IMR-90 (cell line): ENCODE measurements at places on chromosomes 7 and 10. TPM values are rescaled to one million over a fixed set of nuclear protein-coding genes. Genes with fewer than 3 reads are reported as not detected.

The GDF10 gene
- polyA plus RNA-seq: 0.26 and 0.34 TPM in 2 replicates

The NODAL gene
- not detected in 2 replicates for polyA plus RNA-seq

The UNCX gene
- polyA plus RNA-seq: not detected in 2 replicates

The STK17A gene
- polyA plus RNA-seq: 30.6 and 40.5 TPM in 2 replicates

The TAS2R41 gene
- not detected in 2 replicates for polyA plus RNA-seq

The FLNC gene
- polyA plus RNA-seq: 154 and 167 TPM in 2 replicates

The PSD gene
- 4.4 and 5.8 TPM in 2 replicates for polyA plus RNA-seq

The DGKB gene
- not detected in 2 replicates for polyA plus RNA-seq

The ZNF727 gene
- polyA plus RNA-seq: not detected in 2 replicates

The KEL gene
- polyA plus RNA-seq: 0.03 and 0.07 TPM in 2 replicates

The NXPH1 gene
- not detected in 2 replicates for polyA plus RNA-seq

The DGKI gene
- 3.8 and 3.9 TPM in 2 replicates for polyA plus RNA-seq

The AKR1C8 gene
- polyA plus RNA-seq: not detected in 2 replicates

DNA sequence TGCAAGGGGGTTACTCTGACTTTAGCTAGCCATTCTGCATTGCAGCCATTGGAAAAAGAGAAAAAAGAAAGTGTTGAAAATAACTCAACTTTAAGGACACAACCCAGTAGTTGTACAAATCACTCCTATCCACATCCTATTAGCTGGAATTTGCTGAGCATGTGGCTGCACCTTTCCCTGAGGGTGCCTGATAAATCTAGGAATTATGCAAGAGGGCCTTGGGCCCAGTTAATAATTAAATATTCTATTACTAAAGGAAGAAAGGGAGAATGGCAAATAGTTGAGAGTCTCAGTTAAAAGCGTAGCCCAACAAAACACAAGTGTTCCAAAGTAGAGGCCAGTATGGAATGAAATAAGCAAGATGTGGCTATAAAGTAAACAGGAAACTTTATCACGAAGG, 200.9 kb upstream of the CNTNAP2 start:
- DNase-seq: no peak

- DNase-seq: peak; percentile 55
Measured at GRCh38 chr7:79828866-79829265, 305.8 kb upstream of the GNAI1 start.

DNA sequence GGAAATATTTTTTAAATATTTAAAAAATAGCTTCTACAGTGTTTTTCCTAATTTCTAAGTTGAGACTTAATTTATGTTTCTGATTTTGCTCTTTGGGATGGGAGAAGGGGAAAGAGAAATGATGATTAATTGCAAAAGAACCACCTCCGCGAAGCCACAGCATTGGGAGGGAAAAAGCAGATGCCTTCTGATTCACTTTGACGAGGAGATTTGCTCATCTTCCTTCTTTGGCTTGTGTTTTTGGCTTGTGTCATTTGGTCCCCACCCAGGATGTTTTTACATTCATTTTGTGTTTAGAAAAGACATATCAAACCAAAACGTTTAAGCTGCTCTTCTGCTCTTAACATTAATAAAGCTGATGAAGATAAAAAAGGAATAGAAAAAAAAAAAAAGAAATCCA, 121.7 kb downstream of the MACC1 start:
- no peak for DNase-seq

- peak; percentile 78 for DNase-seq
Measured at GRCh38 chr10:68202960-68203353, 29.0 kb downstream of the ATOH7 start.

- DNase-seq: no peak
Measured at GRCh38 chr7:117835016-117835664, 38.1 kb downstream of the CTTNBP2 start.

- no peak for DNase-seq
Measured at GRCh38 chr7:105648561-105649401, 67.5 kb upstream of the EFCAB10 start.

DNA sequence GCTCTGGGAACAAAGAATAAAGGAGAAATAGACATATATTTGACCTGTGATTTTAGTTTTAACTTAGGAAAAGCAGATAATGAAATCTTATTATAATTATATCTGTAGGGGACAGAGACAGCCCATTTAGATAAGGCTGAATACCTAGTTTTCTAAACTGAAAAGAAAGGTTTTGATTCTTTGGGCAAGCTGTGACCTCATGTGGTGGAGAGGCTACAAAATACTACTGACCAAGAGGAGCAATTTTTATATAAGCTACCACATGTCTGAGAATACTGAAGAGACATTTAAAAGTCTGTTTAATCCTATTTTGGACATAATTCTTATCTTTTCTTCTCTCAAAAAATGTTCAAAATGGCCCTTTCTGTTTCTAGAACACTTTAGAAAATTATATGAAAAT, 271.0 kb downstream of the MTERF1 start:
- DNase-seq: no peak

GRCh38 chr7:142362349-142362748, 104.5 kb upstream of the PRSS58 start:
- DNase-seq: no peak

GRCh38 chr7:37448011-37448635, 541 bp downstream of the ELMO1 start:
- DNase-seq: no peak

DNA sequence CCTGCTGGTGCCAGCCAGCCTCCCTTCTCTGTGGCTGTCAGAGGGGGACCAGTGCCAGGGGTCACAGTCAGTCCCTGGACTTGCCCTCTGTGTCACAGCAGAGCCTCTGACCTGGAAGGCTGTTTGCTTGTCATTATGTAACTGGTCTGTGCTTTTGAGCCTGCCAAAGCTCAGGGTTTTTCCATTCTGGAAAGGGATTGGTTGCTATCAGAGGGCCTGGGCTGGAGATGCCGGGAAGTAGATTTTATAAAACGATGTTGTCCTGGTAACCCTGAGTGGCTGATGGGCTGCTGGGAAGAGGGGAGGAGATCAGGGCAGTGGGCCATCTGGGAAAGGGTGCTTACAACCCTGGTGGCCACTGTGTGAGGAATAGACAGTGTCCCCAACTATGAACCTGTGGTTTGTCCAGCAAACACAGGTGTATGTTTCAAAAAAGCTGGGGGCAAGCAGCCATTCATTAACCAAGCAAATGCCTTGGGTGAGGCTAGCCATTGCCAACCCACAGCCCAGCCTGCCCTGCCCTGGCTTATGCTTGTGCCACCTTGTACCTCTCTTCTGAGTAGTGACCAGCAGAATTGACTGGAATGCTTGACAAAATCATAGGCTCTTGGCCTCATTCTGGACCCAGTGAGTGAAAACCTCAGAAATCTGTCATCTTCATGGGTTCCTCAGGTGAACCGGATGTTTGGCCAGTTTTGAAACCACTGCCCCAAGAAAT, 21.6 kb downstream of the SFTPD start:
- no peak for DNase-seq

DNA sequence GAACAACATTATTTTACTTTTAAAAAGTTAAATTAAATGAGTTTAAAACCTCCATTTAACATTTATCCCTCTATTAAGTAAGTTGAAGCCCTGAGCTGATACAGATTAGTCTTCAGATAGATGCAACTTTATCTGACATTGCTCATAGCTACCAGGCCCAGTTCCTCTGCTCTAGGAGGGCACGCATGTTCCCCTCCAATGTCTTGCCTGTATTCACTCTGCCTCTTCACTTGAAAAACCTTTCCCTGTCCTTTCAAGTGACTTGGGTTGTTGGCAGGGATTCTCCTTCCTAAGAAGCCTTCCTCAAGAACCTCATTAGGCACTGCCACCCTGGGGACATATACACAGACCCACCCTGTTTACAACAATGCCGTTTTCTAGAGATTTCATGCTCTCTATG, 270.4 kb downstream of the RELN start:
- DNase-seq: no peak

GRCh38 chr7:14579971-14580370, 322.6 kb downstream of the DGKB start:
- DNase-seq: no peak

- DNase-seq: peak; percentile 67
Measured at GRCh38 chr10:68796605-68797004, 30.7 kb upstream of the STOX1 start.

DNA sequence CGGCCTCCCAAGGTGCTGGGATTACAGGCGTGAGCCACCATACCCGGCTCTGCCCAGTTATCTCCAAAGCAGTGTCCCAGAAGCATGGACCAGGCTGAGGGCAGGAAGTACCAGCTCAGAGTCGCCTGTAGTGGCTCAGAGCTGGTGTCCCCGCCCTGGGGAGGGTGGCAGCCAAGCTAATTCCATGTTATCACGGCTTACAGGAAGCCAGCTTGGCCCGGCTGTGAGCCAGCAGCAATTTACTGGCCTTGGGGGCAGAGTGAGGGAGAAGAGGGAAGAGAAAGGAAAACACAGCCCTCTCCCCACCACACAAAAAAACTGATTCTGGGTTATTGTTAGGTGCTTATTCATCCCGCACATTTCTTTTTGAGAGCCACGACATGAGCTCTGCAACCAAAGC, 88.1 kb downstream of the HIP1 start:
- DNase-seq: no peak

DNA sequence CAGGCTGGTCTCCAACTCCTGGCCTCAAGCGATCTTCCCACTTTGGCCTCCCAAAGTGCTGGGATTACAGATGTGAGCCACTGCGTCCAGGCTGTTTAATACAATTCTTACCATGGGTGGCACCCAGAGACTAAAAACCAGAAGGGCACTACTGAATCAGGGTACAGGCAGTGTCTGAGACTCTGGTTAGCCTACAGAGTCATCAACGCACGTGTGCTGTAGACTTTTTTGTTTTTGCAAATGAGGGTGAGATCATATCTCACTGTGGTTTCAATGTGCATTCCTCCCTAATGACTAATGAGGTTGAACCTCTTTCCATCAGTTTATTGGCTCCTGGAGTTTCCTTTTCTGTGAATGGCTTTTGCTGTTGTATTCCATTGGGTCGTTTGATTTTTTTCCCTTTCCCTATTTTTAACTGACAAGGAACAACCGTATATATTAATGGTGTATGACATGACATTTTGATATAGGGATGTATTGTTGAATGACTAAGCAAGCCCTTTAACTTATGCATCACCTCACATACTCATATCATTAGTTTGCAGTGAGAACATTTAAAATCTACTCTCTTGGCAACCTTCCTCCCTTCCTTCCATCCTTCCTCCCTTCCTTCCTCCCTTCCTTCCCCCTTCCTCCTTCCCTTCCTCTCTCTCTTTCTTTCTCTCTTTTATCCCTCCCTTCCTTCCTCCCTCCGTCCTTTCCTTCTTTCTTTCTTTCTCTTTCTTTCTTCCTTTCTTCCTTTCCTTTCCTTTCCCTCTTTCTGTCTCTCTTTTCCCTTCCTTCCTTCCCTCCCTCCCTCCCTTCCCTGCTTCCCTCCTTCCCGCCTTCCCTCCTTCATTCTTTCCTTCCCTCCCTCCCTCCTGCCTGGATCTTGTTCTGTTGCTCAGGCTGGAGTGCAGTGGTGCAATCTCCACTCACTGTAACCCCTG, 9.3 kb upstream of the TMEM270 start:
- peak; percentile 99 for DNase-seq

DNA sequence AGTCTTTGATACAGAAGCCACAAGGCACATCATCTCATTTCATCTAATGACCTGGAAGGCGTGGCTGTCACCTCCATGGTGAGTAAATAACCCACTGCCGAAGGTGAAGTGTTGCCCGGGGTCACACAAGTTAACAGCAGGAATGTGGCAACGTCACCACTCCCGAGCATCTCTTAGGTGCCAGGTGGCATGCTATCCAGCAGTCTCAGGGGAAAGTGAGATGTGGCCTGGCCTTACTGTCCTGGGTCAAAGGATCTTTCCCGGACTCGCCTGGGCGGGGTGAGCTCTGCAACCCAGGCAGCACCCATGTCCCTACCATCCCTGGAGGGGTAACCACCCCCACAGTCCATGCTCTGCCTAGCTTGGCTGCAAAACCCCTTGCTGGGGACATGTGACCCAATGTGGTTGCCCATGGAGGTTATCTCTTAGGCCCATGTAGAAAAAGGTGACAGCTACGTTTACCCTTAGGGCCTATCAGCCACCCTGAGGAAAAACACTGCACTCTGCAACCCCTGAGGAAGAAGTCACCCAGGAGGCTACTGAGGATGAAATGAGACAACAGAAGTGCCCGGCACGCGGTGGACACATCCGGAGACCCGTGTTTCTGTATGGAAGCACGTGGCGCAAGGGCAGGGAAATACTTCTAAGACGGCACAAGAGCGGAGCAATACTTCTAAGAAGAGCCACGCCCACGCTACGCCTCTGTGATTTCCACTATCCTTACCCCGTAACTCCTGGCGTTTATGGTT, 52.0 kb downstream of the BAIAP2L1 start:
- DNase-seq: no peak

GRCh38 chr10:88949912-88950837, 2.4 kb downstream of the ACTA2 start:
- no peak for DNase-seq

DNA sequence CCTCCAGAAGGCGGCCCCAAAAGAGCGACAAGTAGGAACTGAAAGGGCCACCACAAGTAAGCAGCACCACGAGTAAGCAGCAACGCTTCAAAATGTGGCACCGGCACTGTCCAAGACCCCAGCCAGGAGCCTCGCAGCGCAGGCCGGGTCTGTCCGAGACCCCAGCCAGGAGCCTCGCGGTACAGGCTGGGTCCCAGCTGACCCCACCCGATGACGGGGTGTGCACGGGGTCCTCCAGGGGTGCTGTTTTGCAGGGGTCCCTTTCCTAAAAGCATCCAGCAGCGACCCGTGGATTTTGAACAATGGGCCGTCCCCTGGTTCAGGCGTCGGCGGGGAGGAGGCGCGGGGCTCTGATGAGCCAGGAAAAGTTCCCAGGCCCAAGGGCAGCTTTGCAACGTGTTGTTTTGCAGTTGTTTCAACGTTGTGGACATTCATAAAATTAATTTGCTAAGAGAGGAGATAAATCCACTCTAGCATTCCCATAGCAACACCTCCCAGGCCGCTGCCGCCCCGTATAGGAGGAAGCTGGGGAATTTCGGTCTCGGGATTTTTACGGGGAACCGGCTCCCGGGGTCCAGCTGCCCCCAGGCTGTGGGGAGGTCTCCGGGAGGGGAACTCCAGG, 51.6 kb upstream of the PDGFA start:
- DNase-seq: no peak

DNA sequence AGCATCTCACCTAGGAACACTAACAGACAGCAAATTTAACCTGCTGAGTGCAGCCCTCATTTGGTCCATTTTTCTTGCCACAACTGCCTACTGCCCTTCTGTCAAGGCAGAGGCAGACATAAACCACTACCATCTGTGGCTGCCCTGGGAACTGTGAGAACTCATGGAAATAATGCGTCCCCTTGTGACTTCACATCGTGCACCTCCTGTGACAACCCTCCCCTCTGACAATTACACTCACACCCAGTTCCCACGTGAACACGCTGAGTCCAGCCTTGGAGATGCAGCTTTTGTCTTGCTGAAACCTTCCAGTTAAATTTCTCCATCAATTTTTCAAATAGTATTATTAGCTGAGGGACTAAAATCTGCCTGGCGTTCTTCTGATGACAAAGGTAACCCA, 193.1 kb upstream of the KLF14 start:
- DNase-seq: no peak
